Trophoblast cell (in vitro differentiated cells and primary cell): ENCODE measurements at places on chromosomes 3 and 15.
A peak's percentile ranks its signal among the peaks of the same experiment; 100 is the strongest.

DNA sequence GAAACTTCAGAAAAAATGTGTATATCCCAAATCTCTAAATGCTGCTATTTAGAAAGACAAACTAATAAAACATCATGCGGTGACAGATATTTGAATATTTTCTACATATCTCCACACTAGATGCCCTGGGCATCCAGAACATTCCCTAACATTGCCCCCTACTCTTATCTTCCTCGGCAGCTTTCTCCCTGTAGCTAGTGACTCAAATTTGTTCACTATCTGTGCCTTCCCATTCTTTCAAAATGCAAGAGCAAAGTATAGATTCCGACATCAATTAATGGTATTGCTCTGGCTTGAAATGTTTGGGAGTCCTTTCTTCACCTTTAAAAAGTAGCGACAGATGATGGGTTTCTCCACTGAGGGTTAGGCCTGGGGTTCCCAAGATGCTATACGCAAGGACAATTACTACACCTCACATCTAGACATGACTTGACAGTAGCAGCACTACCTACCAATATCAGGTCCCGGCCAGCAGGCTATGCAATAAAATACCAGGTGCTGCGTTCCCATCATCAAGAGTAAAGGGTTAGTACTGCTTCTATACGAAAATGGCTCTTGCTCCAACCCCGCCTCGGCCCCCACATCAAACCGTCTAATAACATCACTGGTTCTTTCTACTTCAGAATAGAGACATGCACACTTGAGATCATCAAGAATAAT lies 631 bp downstream of the UBR1 start:
- H3K27me3 ChIP-seq = no peaks in the 10 kb centered on the region
- DNase-seq = peak; percentile 28
- peaks cover 8% of the 10 kb centered on the region for H3K36me3 ChIP-seq
- H3K4me1 ChIP-seq = peaks cover 5% of the 10 kb centered on the region
- no peak overlapping the region for H3K27ac ChIP-seq
- peak overlapping the region; percentile 93 for H3K4me3 ChIP-seq

DNA sequence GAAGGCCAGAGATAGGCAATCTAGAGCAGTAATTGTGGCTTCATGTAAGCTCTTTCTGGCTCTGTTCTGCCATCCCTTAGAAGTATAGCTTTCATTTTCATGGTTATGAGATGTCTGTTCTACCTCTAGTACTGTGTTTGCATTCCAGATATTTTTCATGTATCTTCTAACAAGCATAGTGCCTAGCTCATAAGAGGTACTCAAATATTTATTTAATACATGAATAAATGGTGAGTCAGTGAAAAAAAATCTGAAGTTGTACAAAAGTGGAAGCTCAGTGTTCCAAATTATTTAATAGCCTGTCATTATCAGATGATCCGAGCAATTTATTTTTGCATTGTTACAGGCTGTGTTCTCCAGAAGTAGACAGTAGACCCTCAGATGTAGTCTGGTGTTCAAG lies 64.3 kb downstream of the OXSM start:
- H3K4me3 ChIP-seq = no peak overlapping the region
- DNase-seq = no peak
- H3K27me3 ChIP-seq = no peaks in the 10 kb centered on the region
- no peaks in the 10 kb centered on the region for H3K4me1 ChIP-seq
- H3K27ac ChIP-seq = no peak overlapping the region

GRCh38 chr3:11602239-11602840 lies 41.4 kb downstream of the VGLL4 start:
- peak overlapping the region; percentile 92 for H3K27ac ChIP-seq
- H3K4me1 ChIP-seq = peaks cover 18% of the 10 kb centered on the region
- H3K27me3 ChIP-seq = no peaks in the 10 kb centered on the region
- H3K36me3 ChIP-seq = peaks cover 3% of the 10 kb centered on the region
- no peak for DNase-seq

GRCh38 chr3:183028416-183028815 lies 48.1 kb upstream of the DCUN1D1 start:
- H3K4me3 ChIP-seq = no peak overlapping the region
- no peaks in the 10 kb centered on the region for H3K27me3 ChIP-seq
- no peaks in the 10 kb centered on the region for H3K4me1 ChIP-seq
- peaks cover 7% of the 10 kb centered on the region for H3K36me3 ChIP-seq
- DNase-seq = no peak
- H3K27ac ChIP-seq = no peak overlapping the region

GRCh38 chr3:31465999-31466398 lies 66.7 kb upstream of the STT3B start:
- no peak for DNase-seq
- no peak overlapping the region for H3K4me3 ChIP-seq
- H3K27ac ChIP-seq = no peak overlapping the region
- no peaks in the 10 kb centered on the region for H3K36me3 ChIP-seq
- no peaks in the 10 kb centered on the region for H3K4me1 ChIP-seq
- no peaks in the 10 kb centered on the region for H3K27me3 ChIP-seq

- H3K27ac ChIP-seq = no peak overlapping the region
- DNase-seq = no peak
- H3K27me3 ChIP-seq = no peaks in the 10 kb centered on the region
- H3K36me3 ChIP-seq = no peaks in the 10 kb centered on the region
- H3K4me3 ChIP-seq = no peak overlapping the region
Measured at GRCh38 chr3:172692751-172693338, 18.0 kb downstream of the NCEH1 start.

- no peak for DNase-seq
- no peaks in the 10 kb centered on the region for H3K4me1 ChIP-seq
- H3K27ac ChIP-seq = no peak overlapping the region
- H3K36me3 ChIP-seq = no peaks in the 10 kb centered on the region
- H3K4me3 ChIP-seq = no peak overlapping the region
Measured at GRCh38 chr3:44329946-44330345, 8.6 kb upstream of the TCAIM start.

- H3K27ac ChIP-seq = no peak overlapping the region
- DNase-seq = no peak
- peaks cover 5% of the 10 kb centered on the region for H3K4me1 ChIP-seq
- no peak overlapping the region for H3K4me3 ChIP-seq
Measured at GRCh38 chr15:51189669-51190385, 95.1 kb upstream of the TNFAIP8L3 start.

DNA sequence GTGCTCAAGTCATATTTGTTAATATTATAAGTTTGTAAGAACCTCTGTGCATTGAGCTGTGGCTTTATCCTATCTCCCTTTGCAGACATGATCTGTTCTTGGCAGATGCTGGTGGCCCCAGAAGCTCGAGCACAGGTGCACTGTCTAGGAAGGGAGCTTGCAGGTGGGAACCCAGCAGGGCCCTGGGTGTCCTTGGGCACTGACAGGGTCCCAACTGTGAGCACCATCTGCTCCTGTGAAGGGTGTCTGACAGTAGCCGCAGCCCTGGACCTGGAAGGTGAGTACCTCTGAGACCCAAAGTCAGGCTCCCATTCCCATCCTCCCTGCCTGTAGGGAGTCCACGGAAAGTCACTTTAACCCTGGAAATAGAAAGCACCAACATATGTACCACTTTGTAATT lies 2.4 kb upstream of the REC114 start:
- DNase-seq = no peak
- H3K27me3 ChIP-seq = no peaks in the 10 kb centered on the region
- no peaks in the 10 kb centered on the region for H3K4me1 ChIP-seq
- no peaks in the 10 kb centered on the region for H3K36me3 ChIP-seq
- no peak overlapping the region for H3K4me3 ChIP-seq

DNA sequence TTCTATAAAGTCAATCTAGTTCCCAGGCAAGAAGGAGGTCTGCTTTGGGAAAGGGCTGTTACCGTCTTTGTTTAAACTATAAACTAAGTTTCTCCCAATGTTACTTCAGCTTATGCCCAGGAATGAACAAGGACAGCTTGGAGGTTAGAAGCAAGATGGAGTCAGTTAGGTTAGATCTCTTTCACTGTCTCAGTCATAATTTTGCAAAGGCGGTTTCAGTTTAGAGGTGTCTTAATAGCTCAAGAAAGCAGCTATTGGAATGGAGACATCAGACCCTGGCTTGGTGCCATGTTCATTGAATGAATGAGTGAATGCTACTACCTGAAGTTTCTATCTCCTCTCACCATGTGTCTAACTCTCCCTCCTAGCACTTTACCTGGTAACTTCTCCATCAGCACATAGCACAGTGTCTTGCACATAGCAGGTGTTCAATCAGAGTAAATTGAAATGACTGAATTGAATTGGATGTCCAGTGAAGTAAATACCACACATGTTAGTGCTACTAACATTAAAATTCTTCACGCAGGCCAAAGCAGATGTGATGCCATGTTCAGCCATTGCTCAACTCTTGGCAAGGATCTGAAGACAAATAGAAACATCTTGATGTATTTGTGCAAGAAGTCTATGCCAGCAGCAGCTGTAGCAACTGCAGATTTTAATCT lies 28.2 kb downstream of the CLEC3B start:
- no peak overlapping the region for H3K4me3 ChIP-seq
- DNase-seq = no peak
- no peaks in the 10 kb centered on the region for H3K36me3 ChIP-seq

DNA sequence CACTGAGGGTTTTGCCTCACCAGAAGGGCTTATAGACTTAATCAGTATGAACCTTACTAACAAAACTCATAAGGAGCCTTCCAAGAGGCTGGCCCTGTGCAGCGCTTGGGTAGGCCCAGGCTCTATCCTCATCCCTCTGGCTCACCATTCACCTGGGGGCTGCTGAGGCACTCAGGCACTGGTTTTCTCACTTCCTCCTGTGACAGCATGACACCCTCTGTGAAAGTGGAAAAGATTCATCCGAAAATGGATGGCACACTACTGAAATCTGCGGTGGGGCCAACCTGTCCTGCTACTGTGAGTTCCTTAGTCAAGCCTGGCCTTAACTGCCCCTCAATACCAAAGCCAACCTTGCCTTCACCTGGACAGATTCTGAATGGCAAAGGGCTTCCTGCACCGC lies 41.3 kb downstream of the PSMD6 start:
- H3K36me3 ChIP-seq = peaks cover 12% of the 10 kb centered on the region
- no peaks in the 10 kb centered on the region for H3K4me1 ChIP-seq
- no peak for DNase-seq
- no peaks in the 10 kb centered on the region for H3K27me3 ChIP-seq
- H3K27ac ChIP-seq = no peak overlapping the region

DNA sequence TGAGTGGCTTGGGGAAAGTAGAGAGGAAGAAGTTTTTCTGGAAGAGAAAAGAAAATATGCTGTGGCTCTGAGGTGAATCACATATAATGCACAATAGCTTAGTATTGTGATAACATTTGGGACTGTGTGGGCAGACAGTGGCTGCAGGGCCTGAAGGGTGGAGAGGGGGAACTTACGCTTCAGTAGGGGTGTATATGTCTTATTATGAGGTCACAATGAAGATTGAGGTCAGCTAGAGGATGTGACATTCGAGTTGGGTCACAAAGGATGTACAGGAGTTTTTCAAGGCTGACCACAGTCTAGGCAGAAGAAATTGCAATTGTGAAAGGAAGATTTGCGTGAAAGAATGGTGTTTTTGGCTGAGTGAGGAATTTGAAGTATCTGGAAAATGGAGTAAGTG lies 414.8 kb downstream of the LPP start:
- no peak overlapping the region for H3K4me3 ChIP-seq
- DNase-seq = no peak
- H3K27me3 ChIP-seq = no peaks in the 10 kb centered on the region
- no peaks in the 10 kb centered on the region for H3K36me3 ChIP-seq

DNA sequence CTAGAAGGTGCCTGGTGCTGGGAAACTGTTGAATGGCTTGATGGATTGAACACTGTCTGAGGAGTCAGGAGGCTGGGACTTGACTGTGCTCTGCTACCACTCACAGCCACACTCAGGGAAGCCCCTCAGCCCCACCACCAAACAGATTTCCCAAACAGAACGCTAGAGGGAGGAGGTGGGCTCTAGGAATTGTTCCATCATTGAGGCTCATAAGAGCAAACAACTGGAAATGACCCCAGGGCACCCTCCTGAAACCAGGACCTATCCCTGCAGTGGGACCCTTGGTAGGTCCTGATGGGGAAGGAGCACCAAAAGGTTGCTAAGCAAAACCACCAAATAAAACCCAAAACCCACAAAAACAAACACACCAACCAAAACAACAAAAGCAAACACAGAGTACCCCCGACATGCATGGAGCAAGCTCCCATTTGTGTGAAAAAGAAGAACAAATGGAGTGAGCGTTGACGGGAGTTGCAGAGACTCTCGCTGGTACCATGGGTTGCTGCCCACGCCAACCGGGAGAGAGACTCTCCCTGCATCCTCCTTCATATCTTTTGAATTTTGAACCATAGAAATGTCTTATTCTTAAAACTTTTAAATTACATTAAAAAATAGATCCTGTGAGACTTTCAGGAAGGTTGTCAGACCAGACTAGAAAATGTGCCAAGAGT lies 45.6 kb downstream of the ABTB1 start:
- H3K27me3 ChIP-seq = no peaks in the 10 kb centered on the region
- peaks cover 2% of the 10 kb centered on the region for H3K4me1 ChIP-seq
- no peak overlapping the region for H3K4me3 ChIP-seq

DNA sequence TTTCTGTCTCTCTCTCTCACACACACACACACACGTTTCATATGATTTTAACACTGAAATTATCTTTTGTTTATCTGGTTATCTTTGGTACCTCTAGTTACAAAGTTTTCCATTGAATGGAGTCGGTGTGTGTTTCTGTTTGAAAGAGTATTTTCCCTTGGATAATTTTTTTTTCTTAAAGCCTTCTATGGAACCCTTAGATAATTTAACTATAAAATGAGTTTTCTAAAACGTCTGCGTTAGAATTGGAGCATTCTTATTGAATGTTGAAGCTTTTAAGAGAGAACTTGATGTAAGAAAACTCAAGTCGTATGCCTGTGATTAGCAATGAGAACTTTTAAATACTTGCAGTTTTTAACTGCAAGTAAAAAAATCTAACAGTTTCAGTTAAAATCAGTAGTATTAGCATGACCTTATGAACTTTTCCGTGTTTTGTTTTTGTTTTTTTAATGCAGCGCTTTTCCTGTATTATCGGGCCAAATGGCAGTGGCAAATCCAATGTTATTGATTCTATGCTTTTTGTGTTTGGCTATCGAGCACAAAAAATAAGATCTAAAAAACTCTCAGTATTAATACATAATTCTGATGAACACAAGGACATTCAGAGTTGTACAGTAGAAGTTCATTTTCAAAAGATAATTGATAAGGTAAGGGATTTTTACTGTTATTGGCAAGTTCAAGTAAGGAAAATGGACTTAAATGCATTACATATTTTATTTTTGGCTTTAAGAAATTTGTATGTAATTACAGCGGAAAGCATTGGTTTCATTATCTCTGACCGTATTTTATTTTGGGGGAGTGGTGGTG lies 3.0 kb downstream of the SMC4 start:
- H3K4me3 ChIP-seq = no peak overlapping the region
- H3K27ac ChIP-seq = no peak overlapping the region
- DNase-seq = no peak
- H3K36me3 ChIP-seq = peaks cover 3% of the 10 kb centered on the region

DNA sequence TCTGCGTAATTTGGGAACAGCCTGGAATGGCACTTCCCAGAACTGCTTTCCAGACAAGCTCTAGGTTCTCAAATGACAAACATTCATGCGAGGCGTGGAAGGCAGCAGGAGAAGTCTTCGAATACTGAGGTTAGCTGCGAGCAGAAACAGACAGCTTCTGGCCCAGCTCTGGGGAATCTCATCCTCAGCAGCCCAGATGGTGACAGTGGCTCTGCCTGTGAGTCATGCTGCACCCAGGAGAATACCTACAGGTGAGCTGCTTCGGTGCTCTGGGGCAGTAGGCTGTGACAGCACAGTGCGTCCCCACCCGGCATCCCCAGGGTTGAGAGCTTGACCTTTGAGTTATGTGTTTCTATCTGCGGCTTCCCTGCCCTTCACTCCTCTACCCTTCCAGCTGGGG lies 258.6 kb downstream of the KLF13 start:
- H3K4me3 ChIP-seq = no peak overlapping the region
- H3K4me1 ChIP-seq = peaks cover 6% of the 10 kb centered on the region
- DNase-seq = peak; percentile 19
- no peaks in the 10 kb centered on the region for H3K36me3 ChIP-seq
- H3K27ac ChIP-seq = no peak overlapping the region
